Naive thymus-derived CD8-positive, alpha-beta T cell (primary cell): ENCODE measurements at places on chromosomes 1 and 21. TPM values are rescaled to one million over a fixed set of nuclear protein-coding genes. Genes with fewer than 3 reads are reported as not detected.

The ZNF683 gene
- total RNA-seq, result 2.4 TPM

The CSF3R gene
- 0.44 TPM for total RNA-seq

DNA sequence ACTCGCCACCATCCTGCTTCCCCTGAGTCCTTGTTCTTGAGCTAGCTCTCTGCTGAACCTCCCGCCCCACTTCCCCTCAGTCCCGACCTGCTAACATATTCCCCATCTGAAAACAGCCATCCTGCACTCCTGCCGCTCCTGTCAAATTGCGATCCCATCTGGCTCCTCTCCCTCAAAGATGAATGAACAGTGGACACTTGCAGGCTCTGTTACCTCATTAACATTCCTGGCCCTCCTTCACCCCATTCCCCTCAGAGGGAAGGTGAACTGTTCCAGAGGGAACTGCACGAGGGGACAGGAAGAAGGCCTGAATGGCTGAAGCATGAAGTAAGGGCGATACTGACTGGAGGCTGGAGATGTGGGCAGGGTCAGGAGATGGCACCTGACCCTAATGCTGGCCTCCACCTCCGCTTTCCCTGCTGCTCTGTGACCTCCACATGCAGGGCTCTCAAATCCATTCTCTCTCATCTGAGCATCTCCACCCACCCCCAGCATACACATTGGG is 7.4 kb upstream of the CELSR2 start:
- H3K27me3 ChIP-seq, result no peaks in the 10 kb centered on the region
- DNase-seq, result no peak
- H3K27ac ChIP-seq, result peak overlapping the region; percentile 26
- H3K36me3 ChIP-seq, result peaks cover 22% of the 10 kb centered on the region
- H3K4me3 ChIP-seq, result peak overlapping the region; percentile 29
- H3K4me1 ChIP-seq, result peaks cover 23% of the 10 kb centered on the region

DNA sequence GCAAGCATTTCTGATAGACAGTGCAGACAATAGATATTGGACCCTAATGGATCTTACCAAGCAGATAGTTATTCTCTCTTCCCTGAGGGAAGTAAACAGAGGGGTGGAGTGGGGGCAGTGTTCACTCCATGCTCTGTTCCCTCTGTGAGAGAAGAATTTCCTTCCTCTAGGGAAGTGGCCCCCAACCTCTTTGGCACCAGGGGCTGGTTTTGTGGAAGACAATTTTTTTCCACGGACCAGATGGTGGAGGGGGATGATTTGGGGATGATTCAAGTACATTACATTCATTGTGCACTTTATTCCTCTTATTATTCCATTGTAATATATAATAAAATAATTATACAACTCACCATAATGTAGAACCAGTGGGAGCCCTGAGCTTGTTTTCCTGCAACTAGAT is 459.9 kb downstream of the ADGRL2 start:
- H3K4me3 ChIP-seq, result no peak overlapping the region
- H3K27me3 ChIP-seq, result peaks cover 3% of the 10 kb centered on the region
- DNase-seq, result no peak
- H3K27ac ChIP-seq, result no peak overlapping the region
- no peaks in the 10 kb centered on the region for H3K36me3 ChIP-seq

DNA sequence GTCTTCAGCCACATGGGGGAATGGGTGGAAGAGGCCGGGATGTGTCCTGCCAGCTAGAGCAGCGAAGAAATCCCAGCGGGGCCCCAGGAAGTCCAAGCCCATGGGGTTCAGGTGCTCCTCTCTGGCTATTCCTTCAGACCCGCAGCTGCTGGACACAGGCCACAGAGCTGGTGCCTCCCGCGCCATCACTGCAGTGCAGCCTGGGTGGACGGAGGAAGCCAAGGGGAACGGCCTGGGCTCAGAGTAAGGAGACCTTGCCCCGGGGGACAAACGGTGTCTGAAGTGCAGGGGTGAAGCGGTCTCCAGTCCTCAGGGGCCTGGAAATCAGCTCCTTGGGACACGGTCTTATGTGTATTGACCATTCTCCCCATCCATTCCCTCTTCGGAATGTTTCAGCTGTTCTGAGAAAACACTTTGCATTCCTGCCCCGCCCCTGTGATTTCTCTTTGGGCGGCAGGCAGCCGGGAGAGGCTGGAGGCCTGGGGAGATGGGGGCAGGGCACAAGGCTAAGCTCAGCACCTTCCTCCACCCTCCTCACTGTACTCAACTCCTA is 18.4 kb downstream of the MTHFR start:
- no peak overlapping the region for H3K4me3 ChIP-seq
- no peak for DNase-seq
- peaks cover 6% of the 10 kb centered on the region for H3K4me1 ChIP-seq
- H3K36me3 ChIP-seq, result no peaks in the 10 kb centered on the region
- no peak overlapping the region for H3K27ac ChIP-seq

DNA sequence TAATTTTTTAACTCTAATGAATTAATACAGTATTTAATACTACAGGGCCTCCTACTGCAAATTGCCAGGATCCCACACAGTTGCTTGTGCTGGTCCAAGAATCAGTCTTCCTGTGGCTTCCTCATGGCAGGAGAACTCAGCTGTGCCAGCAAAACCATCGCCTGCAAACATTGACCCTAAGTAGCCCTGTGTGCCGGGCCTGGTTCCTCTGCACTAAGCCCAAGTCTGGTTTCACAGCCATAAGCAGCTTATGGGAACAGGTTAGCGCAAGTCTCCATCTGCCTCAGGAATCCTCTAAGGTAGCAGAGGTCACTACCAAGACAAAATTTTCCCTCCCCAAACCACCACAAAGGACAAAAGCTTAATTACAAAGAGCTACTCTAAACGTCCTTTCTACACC is 216.6 kb downstream of the PLA2G4A start:
- H3K4me3 ChIP-seq, result no peak overlapping the region
- no peak overlapping the region for H3K27ac ChIP-seq
- no peak for DNase-seq
- no peaks in the 10 kb centered on the region for H3K27me3 ChIP-seq

- DNase-seq, result no peak
- no peak overlapping the region for H3K4me3 ChIP-seq
- no peaks in the 10 kb centered on the region for H3K27me3 ChIP-seq
- H3K4me1 ChIP-seq, result no peaks in the 10 kb centered on the region
- H3K27ac ChIP-seq, result no peak overlapping the region
These were observed 20.3 kb downstream of the PDC start for GRCh38 chr1:186440584-186440983.

DNA sequence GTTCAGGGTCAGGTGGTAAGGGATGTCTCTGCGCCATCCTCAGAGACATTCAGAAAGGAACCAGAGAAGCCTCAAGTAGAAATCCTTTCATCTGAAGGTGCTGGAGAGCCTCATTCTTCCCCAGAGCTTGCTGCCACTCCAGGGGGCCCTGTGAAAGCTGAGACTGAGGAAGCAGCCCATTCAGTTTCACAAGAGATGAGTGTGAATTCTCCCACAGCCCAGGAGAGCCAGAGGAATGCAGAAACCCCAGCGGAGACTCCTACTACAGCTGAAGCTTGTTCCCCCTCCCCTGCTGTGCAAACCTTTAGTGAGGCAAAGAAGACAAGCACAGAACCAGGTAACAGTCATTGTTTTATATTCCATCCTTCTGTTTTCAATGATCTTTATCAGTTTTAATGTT is 38.7 kb downstream of the ZBTB40 start:
- H3K36me3 ChIP-seq, result peaks cover 13% of the 10 kb centered on the region
- H3K27me3 ChIP-seq, result no peaks in the 10 kb centered on the region
- no peak overlapping the region for H3K4me3 ChIP-seq
- DNase-seq, result no peak
- H3K27ac ChIP-seq, result no peak overlapping the region
- peaks cover 21% of the 10 kb centered on the region for H3K4me1 ChIP-seq

GRCh38 chr21:35503671-35504070 is 454.6 kb upstream of the RUNX1 start:
- H3K27me3 ChIP-seq, result no peaks in the 10 kb centered on the region
- DNase-seq, result peak; percentile 18
- peaks cover 43% of the 10 kb centered on the region for H3K4me1 ChIP-seq
- peak overlapping the region; percentile 73 for H3K4me3 ChIP-seq
- H3K27ac ChIP-seq, result peak overlapping the region; percentile 98

GRCh38 chr1:42260376-42261070 is 74.5 kb downstream of the FOXJ3 start:
- peaks cover 14% of the 10 kb centered on the region for H3K36me3 ChIP-seq
- no peak overlapping the region for H3K4me3 ChIP-seq
- peaks cover 60% of the 10 kb centered on the region for H3K4me1 ChIP-seq
- no peaks in the 10 kb centered on the region for H3K27me3 ChIP-seq
- H3K27ac ChIP-seq, result no peak overlapping the region

- H3K36me3 ChIP-seq, result no peaks in the 10 kb centered on the region
- no peak overlapping the region for H3K4me3 ChIP-seq
- H3K27me3 ChIP-seq, result no peaks in the 10 kb centered on the region
- H3K27ac ChIP-seq, result no peak overlapping the region
These were observed 187.4 kb upstream of the ATP1B1 start for GRCh38 chr1:168918860-168919741.

DNA sequence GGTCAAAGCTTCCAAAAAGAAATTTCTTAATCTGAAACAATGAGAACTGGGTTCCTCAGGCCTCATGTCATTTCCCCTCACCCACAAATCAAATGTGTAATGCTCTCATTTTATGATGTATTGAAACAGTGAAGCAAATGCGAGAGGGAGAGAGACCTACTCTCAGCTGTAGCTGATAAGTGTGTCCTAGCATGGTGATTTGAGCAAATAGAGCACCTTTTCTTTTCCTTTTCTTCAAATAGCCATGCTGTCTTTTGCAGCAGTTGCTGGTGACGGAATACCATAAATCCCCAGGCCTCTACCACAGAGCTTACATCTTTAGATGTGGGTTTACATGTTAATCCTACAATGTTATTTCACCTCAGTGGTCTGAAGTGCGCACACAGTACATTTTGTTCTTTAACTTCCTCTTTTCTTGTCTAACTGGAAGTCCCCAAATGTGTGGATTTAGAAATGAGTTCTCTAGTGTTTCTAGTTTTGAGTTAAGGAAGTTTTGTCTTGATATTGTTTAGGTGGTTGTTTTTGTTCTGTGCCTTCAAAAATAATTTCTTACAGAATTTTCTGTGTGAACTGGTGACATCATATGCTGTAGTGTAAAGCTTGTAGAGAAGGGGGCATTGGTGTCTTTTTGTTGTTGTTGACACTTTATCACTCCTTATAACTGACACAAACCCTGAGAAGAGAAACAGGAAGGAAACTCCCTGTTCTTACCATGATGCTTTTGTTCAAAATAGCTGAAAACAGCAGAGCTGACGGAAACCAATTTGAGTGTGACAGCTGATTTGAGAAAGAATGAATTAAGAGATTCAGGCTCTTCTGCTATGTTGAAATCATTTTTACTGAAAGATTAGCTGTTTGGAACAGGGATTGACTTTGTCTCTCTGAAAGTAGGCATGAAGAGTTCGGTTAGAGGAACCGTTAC is 12.2 kb downstream of the SMAP2 start:
- peaks cover 29% of the 10 kb centered on the region for H3K36me3 ChIP-seq
- H3K4me3 ChIP-seq, result peak overlapping the region; percentile 84
- peaks cover 87% of the 10 kb centered on the region for H3K4me1 ChIP-seq
- H3K27ac ChIP-seq, result peak overlapping the region; percentile 98

- no peak overlapping the region for H3K27ac ChIP-seq
- no peak overlapping the region for H3K4me3 ChIP-seq
- H3K36me3 ChIP-seq, result no peaks in the 10 kb centered on the region
- DNase-seq, result no peak
- H3K4me1 ChIP-seq, result peaks cover 3% of the 10 kb centered on the region
These were observed 23.0 kb downstream of the SPATA46 start for GRCh38 chr1:162353702-162354101.

DNA sequence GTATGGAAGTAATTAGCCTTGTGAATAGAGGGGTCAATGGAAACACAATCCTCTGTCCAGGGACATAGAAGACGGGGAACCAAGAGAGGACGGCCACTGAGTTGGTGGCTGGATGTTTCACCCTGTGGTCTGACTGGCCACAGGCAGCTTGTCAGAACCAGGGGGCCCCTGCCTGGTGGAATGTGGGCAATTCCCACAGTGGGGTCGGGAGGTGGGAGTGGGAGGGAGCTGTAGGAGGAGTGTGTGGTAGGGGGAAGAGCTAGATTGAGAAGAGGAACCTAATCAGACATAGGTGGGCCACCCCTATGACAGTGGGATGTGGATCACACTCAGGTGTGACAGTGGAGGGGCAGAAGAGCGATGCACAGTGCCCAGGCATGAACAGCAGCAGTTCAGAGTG is 31.3 kb downstream of the TRIM62 start:
- peaks cover 24% of the 10 kb centered on the region for H3K36me3 ChIP-seq
- H3K27ac ChIP-seq, result no peak overlapping the region
- no peak for DNase-seq
